ENCODE measurements at places on chromosomes 3 and 15.

GRCh38 chr15:48563934-48564333 lies 81.6 kb downstream of the FBN1 start:
- DNase-seq, result no peak

DNA sequence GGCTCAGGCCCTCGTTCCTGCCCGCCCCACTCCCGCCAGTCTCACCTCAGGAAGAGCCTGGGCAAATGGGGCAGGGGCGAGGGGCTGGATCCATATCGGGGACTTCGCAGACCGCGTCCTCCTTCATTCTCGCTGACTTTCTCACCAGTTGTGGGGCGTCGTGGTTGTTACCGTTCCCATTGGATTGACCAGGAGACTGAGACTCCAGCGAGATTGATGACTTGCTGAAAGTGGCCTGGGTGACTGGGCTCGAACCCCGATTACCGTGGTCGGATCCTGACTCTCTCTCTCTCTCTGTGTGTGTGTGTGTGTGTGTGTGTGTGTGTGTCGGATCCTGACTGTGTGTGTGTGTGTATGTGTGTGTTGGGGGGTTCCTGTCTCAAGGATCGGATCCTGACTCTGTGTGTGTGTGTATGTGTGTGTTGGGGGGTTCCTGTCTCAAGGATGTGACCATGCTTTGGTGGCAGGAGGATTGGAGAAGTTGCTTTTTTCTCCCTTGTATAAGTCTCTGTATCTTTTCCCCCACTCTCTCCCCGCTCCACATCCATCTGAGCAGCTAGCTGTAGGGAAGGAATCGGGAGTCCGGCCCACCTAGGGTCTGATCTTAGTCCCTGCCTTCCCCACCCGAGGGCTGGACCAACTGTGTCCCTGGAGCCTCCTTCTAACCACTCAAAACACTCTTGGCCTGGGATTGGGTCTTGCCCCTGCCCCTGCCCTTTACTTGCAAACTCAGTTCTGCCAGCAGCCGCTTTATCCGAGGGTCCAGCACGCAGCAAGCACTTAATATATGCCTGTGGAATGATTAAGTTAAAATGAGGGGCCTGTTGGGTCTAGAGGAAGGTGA lies 603 bp downstream of the PLEKHO2 start:
- no peak for DNase-seq

DNA sequence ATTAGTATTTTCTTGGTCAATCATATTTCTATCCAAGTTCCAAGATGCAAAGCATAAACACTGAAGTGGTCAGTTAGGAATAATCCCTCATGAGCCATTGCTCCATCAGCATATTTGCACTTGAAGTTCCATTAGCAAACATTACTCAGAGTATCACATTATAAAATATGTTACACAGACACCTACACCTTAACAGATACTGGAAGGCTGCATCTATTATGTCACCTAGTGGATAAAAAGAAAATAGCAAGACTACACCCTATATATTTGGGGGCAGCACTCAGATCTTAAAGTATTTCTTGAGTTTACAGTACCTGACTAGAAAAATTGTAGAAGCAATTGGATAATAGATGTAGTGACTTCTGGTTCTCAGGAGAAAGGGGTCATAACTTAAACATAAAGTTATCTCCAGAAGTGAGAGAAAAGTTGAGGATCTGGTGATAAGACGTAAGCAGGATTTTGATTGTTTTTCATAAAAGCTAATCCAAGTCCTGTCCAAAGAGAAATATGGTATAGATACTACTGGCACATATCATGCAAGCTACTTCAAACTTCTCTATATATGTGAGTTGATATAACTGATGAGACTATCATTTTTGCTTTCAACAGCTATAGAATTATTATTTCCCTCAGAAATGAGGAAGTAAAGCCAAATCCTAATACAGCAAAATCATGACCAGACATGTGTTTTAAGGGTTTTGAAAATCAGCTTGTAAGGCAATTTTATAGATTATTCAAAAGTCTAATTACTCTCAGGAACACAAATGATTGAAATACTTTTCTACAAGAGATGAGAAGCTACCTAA lies 422.2 kb downstream of the GBE1 start:
- no peak for DNase-seq

- DNase-seq, result no peak
These were observed 14.9 kb downstream of the GAP43 start for GRCh38 chr3:115638241-115638640.

- DNase-seq, result no peak
These were observed 12.4 kb downstream of the GLYCTK start for GRCh38 chr3:52299879-52300611.

DNA sequence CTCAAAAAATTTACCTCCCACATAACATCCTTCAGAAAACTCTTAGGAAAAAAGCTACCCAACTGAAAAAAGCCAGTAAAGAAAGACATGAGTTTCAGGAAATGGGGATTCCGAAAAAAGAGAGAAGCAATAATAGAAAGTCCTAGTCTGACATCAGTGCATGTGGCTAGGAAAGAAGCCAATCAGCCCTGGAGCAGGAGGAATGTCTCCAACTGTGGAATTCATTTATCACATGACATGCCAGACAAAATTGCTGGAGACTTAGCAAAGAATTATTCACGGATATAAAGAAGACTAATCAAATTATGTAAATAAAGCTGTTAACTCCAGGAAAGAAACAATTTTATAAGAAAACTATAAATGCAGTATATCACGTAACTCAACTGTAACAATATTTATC lies 258.9 kb upstream of the RARB start:
- DNase-seq, result no peak

DNA sequence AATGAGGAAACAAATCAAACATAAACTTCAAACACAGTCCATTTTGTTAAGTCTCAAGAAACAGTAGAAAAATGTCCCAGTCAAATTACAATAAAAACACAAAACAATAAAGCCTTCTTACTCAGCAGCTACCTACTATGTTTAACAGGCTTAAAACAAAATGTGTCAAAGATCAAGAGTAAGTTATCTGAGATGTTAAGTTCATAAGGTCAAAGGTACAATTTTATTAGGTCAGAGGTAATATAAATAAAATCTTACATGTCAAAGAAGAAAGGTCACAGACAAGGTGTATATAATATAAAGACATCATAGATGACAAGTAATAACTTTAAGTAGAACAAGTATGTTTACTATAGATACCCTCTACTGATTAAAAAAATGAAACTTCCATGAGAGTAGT lies 208.3 kb downstream of the SCAPER start:
- no peak for DNase-seq

- DNase-seq, result no peak
These were observed 48.7 kb downstream of the CNOT10 start for GRCh38 chr3:32733631-32734229.

- no peak for DNase-seq
These were observed 8.2 kb downstream of the HDC start for GRCh38 chr15:50257332-50257731.

- no peak for DNase-seq
These were observed 17.1 kb downstream of the MCF2L2 start for GRCh38 chr3:183411216-183411922.

GRCh38 chr15:68347392-68347791 lies 69.8 kb downstream of the FEM1B start:
- DNase-seq, result no peak

DNA sequence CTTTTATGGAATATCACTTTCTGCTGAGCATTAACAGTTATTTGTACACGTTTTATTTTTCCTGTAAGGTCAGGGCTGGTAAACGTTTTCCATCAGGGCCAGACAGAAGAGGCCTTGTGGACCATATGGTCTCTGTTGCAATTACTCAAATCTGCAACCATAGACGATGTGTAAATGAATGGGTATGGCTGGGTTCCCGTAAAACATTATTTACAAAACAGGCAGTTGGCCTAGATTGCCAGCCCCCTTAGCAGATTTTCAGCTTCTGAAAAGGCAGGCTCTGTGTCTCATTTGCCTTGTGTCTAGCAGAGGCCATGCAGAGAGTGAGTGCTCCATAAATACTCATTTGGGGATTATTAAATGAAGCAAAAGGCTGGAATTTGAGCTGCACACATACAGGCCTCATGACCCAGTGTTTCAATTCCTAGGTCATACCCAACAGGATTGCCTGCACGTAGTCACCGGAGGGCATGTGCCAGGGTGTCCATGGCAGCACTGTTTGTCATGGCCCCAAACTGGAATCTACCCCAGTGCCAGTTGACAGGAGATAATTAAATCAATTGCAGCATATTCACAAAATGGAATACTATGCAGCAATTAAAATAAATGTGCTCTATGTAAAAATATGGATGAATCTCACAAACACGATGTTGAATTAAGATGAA lies 51.3 kb downstream of the GPD1L start:
- no peak for DNase-seq

- DNase-seq, result no peak
These were observed 120.1 kb downstream of the DNAJB8 start for GRCh38 chr3:128346562-128346961.

- DNase-seq, result no peak
These were observed 239.0 kb upstream of the KCNMB2 start for GRCh38 chr3:178297199-178297598.

DNA sequence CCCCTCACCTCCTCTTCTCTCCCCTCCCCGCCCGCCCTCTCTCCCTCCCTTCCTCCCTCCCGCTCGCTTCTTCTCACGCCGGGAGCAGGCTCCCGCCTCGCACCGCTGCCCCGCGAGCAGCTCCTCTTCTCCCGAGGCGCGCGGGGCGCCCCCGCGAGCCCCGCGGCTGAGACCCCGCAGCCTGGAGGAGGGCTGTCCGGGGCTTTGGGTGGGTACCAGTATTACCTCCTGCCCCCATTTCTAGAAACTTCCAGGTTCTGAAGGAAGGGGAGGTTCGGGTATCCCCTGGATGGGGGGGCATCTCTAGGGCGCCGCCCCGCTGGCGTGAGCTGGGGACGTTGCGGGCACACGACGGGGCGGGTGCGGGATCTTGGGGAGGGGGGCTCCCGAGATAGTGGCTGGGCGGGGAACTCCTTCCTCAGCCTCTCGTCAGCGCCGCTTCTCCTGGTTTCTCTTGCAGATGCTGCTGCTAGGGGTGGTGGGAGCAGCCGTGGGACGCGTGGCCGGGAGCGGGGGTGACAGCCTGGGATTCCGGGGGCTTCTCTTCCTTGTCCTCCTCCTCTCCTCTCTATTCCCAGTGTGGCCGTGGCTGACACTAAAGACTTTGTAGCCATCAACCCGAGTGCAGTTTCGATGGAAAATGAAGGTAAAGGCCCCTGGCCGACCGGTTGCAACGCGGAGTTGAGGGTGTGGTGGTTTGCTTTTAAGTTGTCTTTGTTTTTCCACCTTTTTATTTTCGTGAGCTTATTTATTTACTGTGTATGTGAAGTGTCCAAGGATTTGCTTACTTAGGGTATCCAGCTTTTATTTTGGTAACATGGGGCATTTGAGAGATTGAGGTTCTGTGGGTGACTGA lies 474 bp downstream of the ATP2C1 start:
- no peak for DNase-seq

- no peak for DNase-seq
These were observed 1.5 kb downstream of the CCK start for GRCh38 chr3:42264399-42265058.

- no peak for DNase-seq
These were observed 38.2 kb downstream of the PPARG start for GRCh38 chr3:12327021-12327420.

GRCh38 chr3:100183608-100184125 lies 69.4 kb upstream of the FILIP1L start:
- DNase-seq, result no peak

GRCh38 chr3:52534281-52535183 lies 875 bp upstream of the NT5DC2 start:
- no peak for DNase-seq

GRCh38 chr3:54527953-54528352 lies 399.9 kb downstream of the LRTM1 start:
- DNase-seq, result no peak

- no peak for DNase-seq
These were observed 5.2 kb upstream of the QRICH1 start for GRCh38 chr3:49098910-49099630.

DNA sequence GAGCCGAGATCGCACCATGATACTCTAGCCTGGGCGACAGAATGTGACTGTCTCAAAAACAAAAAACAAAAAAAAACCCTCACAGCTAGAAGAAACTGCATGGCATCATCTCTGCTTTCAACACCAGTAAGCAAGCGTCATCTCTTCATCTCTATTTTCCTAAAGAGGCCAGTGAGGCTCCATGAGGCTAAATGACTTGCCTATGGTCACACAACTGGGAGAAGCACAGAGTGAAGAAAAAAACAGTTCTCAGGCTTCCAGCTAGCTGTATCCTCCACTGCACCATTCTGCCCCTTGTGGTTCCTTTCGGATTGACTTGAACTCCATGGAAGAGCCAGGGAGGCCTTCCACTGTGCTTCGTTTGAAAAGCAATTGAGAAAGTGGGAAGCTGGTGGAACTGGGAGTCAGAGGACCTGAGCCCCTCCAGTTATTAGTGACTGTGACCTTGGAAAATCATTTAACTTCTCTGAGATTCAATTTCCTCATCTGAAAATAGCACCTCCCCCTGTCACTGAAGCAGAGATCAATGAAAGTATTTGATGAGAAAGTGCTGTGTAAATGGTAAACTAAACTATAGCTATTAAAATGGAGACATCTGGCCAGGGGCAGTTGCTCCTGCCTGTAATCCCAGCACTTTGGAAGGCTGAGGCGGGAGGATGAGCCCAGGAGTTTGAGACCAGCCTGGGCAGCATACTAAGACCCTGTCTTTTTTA lies 32.1 kb upstream of the DENND4A start:
- DNase-seq, result no peak

GRCh38 chr3:127299276-127299675 lies 11.4 kb upstream of the PRR20G start:
- no peak for DNase-seq

GRCh38 chr3:23993556-23994243 lies 48.6 kb downstream of the NR1D2 start:
- DNase-seq, result no peak

- no peak for DNase-seq
These were observed 83.8 kb upstream of the MRPS22 start for GRCh38 chr3:139260041-139260486.

- DNase-seq, result no peak
These were observed 32.6 kb downstream of the HERC1 start for GRCh38 chr15:63801171-63801570.

GRCh38 chr3:35965908-35966307 lies 326.6 kb downstream of the ARPP21 start:
- no peak for DNase-seq

GRCh38 chr3:66604481-66604880 lies 103.7 kb upstream of the LRIG1 start:
- DNase-seq, result no peak

DNA sequence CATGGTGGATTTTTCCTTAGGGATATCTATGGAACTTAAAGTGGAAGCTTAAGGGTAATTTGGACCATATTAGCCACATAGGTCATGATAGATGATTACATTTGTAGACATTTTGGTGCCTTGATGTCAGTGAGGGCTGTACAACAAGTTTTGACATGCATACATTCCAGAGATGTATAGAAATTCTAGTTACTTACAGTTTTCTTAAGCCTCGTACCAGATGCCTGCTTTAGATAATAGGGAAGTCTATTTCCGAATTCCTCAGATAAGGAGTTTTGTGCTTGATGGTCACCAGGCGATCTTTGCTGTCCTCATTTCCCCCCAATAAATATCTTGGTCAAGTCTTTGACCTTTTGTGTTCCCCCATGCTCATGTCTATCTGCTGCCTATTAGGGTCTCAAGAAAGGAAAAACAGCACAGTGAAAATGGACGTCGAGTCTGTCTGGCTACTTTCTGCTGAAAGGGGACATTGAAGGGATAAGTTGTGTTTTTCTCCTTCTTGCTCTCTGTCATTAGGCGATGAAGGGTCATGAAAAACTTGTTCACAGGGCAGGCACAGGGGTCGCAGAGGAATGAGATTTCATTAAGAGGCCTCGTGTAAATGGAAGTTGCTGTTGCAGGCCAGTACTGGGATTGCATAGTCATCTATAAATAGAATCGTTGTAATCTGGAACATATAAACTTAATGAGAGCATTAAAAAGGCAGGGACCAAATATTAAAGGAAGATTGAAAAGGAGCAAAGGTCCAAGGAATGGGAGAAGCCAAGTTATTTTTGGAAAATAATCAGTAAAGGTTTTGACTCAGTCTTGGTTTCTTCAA lies 20.0 kb upstream of the SENP7 start:
- no peak for DNase-seq

All from SIG-M5 (cell line).